A549 (cell line): ENCODE measurements at places on chromosomes 13 and 19. TPM values are rescaled to one million over a fixed set of nuclear protein-coding genes. Genes with fewer than 3 reads are reported as not detected.

DNA sequence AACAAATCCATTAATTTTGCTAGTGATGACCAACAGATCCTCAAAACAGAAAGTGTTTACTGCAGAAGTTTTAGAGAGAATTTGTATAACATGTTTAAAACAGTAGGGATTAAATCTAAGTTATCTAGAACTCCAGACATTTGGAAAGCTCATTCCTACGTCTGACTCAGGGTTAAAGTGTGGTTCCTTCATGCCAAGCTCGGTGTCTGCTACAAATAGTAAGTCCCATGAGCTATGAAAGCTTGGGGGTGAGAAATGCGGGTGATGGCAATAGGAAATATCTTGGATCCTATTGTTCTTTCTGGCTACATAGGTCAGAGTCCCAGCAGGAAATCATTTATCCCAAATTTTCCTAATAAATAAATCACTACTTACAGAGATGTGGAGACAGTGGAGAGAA lies 867.1 kb downstream of the UQCRFS1 start:
- DNase-seq, result no peak

DNA sequence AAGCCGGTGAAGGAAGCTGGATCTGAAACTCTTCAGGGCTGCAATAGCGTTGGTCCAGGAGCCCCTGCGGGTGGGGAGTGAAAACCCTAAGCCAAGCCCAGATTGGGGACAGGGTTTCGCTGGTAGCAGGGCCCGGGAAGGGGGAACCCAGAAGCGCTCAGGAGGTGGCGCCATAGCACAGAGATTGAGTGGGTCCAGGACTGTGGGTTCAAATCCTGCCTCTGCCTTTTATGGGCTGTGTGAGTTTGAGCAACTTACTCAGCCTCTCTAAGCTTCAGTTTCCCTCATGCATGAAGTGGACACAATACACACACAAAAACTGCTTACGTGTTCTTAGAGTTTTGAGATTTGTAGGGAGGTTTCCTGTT lies 8.3 kb upstream of the SYCN start:
- DNase-seq, result no peak

DCT gene
- polyA plus RNA-seq, result not detected in 3 replicates

DNA sequence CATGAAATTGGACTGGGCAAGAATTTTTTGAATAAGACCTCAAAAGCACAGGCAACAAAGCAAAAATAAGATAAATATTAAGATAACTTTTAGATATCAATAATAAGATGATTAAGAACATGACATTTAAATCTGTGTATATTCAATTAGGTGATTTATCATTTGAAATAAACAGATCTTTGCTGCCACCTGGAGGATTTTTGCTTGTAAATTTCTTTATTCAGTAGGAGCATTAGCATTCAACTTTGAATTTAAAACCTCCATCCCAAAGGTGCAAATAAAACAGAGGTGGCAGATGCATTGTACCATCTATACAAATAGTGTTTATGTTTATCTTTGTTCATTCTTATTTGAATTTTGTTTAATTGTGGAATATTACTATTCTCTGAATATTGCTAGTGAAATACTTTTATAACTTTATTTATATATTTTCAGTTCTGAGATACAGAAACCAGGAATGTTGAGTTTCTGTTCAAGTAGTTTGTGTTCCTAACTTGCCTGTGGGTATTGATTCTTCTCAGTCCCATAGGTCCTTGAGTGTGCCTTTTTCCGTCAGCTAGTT lies 20.9 kb downstream of the COG6 start:
- peak; percentile 0 for DNase-seq

GRCh38 chr19:55325172-55325571 lies at the start of gene TMEM150B:
Gene TMEM150B, minus strand, starts transcription at chr19:55325341. Its CDS starts 4,305 bp downstream, at chr19:55321036.
- no peak for DNase-seq

- no peak for DNase-seq
Measured at GRCh38 chr13:73399347-73400216, 340.8 kb downstream of the KLF5 start.

PRRG2 gene
- 0.68 to 1.1 TPM (median 1.0 TPM) in 3 replicates for polyA plus RNA-seq

PEX11G gene
- polyA plus RNA-seq, result 1.8 to 2.9 TPM (median 1.9 TPM) in 3 replicates

- no peak for DNase-seq
Measured at GRCh38 chr13:42485272-42485671, 88.7 kb upstream of the TNFSF11 start.

ANKRD27 gene
- 23.1 to 23.7 TPM (median 23.1 TPM) in 3 replicates for polyA plus RNA-seq

LRRC63 gene
- polyA plus RNA-seq, result 0.04 to 0.06 TPM in 2 of 3 replicates, not detected in the other

IGSF23 gene
- polyA plus RNA-seq, result 0.35 to 0.45 TPM (median 0.42 TPM) in 3 replicates

GRCh38 chr19:49746206-49746958 lies 16.7 kb downstream of the TSKS start:
- DNase-seq, result peak; percentile 67

SMIM17 gene
- polyA plus RNA-seq, result not detected in 3 replicates

MEGF8 gene
- 22.4 to 27.2 TPM (median 25.8 TPM) in 3 replicates for polyA plus RNA-seq

CFAP97D2 gene
- not detected in 3 replicates for polyA plus RNA-seq

- peak; percentile 66 for DNase-seq
Measured at GRCh38 chr19:8085598-8086408, 33.2 kb downstream of the CCL25 start.

DNA sequence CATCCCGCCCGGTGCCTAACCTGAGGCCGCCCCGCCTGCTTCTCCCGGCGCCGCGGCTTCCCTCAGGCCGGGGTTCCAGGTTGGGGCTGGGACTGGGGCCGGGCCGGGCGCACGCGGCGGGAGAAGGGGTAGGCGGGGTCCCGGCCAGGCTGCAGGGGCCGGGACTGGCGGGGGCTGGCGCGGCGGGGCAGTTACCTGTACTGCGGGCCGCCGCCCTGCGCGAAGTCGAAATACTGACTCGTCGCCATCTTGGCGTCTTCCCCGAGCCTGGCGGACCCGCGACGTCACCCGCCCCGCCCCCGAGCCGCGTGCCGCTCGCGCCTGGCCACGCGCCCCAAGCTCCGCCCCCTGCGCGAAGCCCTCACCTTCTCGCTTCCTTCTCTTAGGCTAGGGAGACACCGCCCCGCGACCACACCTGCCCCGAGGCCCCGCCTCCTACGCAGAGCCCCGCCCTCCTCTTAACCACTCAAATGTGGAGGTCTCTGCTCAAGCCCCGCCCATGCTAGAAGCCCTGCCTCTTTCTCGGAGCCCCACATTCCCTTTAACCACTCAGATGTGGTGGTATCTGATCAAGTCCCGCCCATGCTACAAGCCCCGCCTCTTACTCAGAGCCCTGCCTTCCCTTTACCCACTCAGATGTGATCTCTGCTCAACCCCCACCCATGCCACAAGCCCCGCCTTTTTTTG lies at the start of gene ZFR2:
TSS of gene ZFR2 (minus strand) at position 269 of the 687 bp plus-strand sequence. CDS start at position 248, 21 bp downstream.
- peak; percentile 22 for DNase-seq

DNA sequence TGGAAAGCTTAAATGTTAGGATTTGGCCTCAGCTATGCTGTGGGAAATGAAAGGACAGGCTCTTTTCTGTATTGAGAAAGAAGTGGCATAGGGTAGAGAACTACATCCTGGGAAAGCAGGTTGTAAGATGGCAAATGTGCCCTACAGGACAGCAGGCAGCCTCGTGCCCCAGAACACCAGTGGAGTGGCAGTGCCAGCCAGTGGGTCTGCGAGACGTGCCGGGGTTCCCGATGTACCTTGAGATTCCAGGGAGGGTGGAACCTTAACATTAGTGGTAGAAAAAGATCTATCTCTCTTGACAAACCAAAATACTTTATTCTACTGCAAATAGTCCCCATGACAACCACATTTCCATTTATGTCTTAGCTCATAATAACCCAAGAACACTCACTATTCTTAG lies 42.7 kb downstream of the DCLK1 start:
- DNase-seq, result no peak

DNA sequence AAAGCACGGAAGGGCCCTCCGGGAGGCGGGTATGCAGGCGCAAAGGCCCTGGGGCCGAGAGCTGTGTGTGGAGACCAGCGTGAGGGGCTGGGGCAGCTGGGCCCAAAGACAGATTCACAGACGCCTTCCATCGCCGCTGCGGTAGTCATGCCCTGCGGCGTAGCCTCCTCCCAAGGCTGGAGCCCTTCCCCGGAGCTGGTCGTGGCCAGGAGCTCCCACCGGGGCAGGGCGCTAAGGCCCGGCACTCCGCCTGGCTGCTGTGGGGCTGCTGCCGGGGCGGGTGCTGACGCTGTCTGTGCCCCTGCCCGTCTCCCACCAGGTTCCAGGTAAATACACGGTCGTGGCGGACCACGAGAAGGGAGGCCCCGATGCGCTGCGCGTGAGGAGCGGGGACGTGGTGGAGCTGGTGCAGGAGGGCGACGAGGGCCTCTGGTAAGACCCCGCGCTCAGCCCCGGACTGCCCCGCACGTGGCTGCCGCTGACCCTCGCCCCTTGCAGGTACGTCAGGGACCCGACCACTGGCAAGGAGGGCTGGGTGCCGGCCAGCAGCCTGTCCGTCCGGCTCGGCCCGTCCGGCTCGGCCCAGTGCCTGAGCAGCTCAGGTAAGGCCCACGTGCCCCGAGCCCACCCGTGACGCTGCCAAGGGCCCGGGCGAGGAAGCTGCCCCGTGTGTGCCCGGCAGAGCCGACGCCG lies 9.4 kb upstream of the F7 start:
- DNase-seq, result no peak

ZNF132 gene
- 0.05 to 0.13 TPM (median 0.09 TPM) in 3 replicates for polyA plus RNA-seq

RNASEH2B gene
- polyA plus RNA-seq, result 26.5 to 30.3 TPM (median 27.5 TPM) in 3 replicates

TTYH1 gene
- polyA plus RNA-seq, result 0.15 to 0.32 TPM in 2 of 3 replicates, not detected in the other

DNA sequence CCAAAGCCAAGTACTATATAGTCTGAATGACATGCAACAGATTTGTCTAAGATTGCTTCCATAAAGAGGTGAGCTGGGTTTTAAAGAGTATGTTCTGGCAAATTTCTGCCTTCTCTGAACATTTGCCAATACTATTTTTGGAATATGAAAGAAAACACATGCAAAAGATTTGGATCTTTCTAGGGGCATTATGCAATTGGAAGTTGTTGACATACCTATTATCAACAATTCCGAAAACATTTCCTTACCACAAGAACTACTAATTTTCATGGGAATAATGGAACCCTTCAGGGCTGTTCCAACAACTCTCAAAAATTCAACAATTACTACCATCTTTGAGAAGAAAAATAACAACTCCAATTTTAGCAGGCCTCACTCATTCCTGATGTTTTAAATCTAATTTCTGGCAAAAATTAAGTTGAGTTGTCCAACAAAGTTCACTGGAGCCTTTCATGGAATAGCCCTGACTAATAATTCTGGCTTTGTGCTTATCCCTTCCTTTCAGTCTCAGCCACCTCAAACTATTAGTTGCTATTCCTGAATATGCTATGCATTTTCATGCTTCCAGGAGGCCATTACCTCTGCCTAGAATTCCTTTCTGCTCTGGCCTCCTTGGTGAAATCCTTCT lies 250.0 kb downstream of the RGCC start:
- DNase-seq, result no peak

PCSK4 gene
- polyA plus RNA-seq, result 1.2 to 3.7 TPM (median 2.1 TPM) in 3 replicates

DNA sequence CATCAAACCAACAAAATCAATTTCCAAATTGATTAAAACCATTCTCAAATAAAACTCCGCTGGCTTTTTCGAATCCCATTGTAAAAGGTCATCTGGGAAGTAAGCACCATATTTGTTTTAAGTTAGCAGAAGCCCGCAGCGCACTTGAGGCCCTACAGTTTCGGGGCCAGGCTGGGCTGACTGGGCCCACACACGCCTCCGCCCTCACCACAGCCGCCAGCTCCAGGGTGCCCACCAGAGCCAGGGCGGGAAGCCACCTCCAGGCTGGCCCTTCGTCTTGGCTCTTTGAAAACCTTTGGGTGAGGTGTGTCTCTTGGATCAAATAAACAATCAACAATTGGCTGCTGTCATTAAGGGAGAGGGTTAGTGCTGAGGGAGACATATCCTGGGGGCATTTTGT lies 133.3 kb downstream of the SOX1 start:
- DNase-seq, result no peak

SHISA7 gene
- 0.01 TPM in 1 of 3 replicates, not detected in the others for polyA plus RNA-seq

DNA sequence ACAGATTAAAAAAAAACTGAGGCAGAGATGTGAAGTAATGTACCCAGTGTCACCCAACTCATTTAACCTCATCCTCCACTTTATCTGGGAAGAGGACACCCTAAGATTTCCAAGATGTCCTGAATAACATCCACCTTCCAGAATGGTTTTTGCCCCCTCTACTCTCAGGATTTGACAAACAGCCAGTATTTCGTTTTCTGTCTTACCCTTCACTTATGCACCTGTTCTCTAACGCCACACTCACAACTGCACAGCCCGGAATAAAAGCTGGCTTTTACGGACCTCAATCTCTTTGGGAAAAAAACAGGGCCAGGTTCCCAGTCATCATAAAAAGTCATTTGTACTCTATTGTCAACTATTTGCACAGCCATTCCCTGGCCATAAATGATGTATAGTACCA lies 21.2 kb upstream of the CEACAM6 start:
- no peak for DNase-seq

- DNase-seq, result no peak
Measured at GRCh38 chr13:47420568-47420967, 523.7 kb upstream of the HTR2A start.

- no peak for DNase-seq
Measured at GRCh38 chr19:7650148-7650547, 13.2 kb downstream of the STXBP2 start.

CPT1C gene
- 13.7 to 17.1 TPM (median 15.4 TPM) in 3 replicates for polyA plus RNA-seq

DNA sequence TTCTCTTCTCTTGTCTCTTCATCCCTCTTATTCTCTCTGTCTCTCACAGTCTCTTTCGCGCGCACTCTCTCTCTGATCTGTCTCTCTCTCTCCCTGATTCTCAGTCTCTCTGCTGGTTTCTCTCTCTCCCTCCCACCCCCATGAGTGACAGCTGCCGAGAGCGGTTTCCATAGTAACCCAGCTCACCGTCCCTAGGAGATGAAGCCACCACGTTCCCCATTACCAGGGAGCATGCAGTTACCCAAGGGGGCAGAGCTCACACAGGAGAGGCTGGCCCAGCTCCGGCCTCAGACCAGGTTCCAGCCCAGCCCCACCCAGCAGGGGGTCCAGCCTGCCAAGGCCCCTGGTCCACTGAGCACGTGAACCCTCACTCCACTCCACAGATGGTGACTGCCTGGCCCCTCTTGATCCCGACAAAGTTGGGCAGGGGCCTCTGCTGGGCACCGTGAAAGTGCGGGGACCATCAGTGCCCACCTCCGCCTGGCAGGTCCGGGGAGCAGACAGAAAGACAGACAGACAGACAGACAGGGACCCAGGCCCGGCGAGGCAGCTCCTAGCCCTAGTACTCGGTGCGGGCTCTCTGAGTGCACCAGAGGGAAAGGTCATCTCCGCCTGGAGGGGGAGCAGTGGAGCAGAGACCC lies 50.6 kb downstream of the CELF5 start:
- DNase-seq, result peak; percentile 76

TCF3 gene
- polyA plus RNA-seq, result 49.5 to 55.9 TPM (median 52.6 TPM) in 3 replicates

PLEKHA4 gene
- 0.46 to 0.78 TPM (median 0.47 TPM) in 3 replicates for polyA plus RNA-seq

GRCh38 chr19:572743-573518 lies 535 bp downstream of the BSG start:
- DNase-seq, result no peak

CLEC4G gene
- not detected in 3 replicates for polyA plus RNA-seq

CEACAM8 gene
- polyA plus RNA-seq, result not detected in 3 replicates

DNA sequence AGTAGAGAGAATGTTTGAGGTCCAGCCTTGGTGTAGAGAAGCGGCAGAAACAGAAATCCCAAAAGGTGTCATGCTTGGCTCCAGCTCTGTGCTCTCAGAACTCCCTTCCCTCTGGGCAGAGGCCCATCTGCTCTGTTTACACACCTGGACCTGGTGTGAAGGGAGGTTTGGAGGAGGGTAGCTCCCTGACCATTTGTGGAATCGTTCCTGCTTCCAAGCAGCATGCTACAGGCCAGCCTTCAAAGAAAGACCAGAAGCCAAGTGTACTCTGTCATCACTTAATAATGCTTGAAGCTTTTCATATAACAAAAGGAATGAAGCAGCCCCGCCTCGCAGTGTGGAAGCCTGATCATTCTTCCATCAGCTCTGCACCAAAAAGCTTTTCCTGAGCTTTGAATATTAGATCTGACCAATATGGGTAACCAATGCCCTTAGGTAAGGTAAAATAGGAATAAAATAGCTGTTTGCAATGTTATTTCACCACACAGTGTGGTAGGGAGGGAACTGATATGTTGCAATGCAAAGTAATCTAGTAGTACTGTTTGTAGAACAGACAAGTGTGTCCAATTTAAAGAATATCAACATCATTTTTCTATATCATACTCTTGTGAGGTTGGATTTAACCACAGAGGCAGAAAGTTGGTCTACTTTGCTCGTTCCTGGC lies 63.3 kb downstream of the ZIC5 start:
- peak; percentile 11 for DNase-seq
